ENCODE measurements at places on chromosomes 1 and 21.

DNA sequence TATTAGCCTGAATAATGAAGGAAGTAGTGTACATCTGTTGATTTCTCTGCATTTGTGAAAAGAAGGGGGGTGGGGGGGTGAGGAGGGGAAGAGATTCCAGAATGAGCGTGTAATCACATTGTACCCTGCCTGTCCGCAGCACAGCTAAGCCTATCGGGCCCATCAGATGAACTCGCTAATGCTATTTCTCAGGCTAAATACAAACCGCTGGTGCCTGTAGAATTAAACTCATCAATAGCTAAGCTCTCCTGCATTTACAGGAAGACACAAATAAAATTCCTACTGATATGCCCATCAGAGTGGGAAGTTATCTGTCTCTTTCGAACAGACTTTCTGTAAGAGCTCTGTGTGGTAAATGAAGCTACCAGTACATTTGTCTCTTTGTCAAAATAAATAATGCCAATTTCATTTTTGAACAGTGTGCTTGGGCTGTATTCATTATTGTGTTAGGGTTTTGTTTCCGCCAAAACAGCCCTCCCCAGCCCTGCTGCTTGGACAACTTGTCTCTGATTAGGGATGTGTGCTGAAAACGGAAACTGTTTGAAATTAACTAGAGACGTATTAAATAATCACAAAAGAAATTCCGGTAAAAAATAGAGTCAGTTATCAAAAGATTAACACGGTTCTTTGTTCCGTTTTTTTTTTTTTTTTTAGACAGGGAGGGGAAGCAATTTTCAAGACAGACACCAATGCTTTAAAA lies 305.4 kb downstream of the TTLL7 start:
- no peak for DNase-seq

- DNase-seq = no peak
These were observed 74.0 kb downstream of the CACNA1E start for GRCh38 chr1:181557313-181557712.

- no peak for DNase-seq
These were observed 56.7 kb downstream of the SPSB1 start for GRCh38 chr1:9349331-9349851.

GRCh38 chr1:206766251-206766856 lies 4.2 kb upstream of the IL19 start:
- DNase-seq = peak; percentile 72

GRCh38 chr1:244970236-244970743 lies 105.9 kb upstream of the HNRNPU start:
- no peak for DNase-seq

GRCh38 chr1:225871359-225872074 lies 10.7 kb downstream of the TMEM63A start:
- no peak for DNase-seq

GRCh38 chr1:151461694-151462093 lies 2.4 kb upstream of the POGZ start:
- DNase-seq = no peak

DNA sequence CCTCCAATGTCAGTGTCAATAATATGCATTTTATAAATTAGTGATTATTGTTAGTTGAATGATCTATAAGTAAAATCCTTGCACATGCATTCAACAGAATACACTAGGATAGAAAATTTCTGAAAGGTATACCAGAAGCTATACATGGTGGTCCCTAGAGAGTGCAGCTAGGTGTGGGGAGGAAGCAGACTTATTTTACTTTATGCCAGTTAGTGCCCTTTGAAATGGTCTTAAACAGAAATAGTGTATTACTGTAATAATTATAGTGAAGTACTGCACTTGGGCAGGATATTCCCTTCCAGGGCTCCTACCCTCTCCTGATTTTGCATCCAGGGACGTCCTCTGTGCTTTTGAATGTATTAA lies 23.2 kb upstream of the WDR26 start:
- no peak for DNase-seq

- no peak for DNase-seq
These were observed 47.2 kb downstream of the GALNT2 start for GRCh38 chr1:230114237-230114651.

- DNase-seq = no peak
These were observed 280.5 kb upstream of the CAMK1G start for GRCh38 chr1:209302779-209303568.

DNA sequence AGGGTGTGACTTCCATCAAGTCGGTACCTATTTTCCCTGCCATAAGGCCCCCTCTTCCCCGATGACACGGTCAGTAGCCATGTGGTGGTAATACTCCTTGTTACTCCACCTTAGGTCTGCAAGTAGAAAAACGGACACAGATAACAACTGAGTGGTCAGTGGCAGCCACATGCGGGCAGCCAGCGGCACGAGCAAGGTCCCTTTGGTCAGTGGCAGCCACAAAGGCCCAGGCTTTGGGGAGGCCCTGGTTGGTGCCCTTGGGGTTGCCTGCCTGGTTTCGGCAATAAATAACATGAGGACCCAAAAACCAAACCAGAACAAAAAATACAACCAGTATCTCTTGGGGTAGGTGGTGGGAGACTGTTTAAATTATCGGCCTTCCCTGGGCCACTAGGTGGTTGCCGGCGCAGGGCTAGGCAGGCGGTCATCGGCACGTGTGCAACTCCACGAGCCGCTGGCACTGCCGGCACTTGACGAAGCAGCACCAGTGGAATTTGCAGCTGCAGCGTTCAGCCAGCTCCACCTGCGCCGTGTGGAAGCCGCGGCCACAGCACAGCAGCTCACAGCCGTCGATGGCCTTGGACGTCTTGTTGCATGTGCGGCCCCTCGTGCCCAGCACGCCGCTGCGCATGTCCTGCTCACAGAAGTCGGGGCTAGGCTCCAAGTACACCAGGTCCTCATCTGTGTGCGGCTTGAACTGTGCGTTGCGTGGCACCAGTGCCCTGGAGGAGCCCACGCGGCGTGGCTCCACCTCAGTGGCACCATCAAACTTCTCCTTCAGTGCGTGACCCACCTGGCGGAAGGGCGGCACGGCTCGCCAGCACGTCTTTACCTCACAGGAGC lies 23.1 kb downstream of the WNT4 start:
- no peak for DNase-seq

GRCh38 chr21:24705201-24705600 lies 902.1 kb downstream of the MRPL39 start:
- no peak for DNase-seq

Data from CD4-positive, alpha-beta T cell treated with Interferon gamma for 1 hour (primary cell).